ENCODE measurements at places on chromosomes 11 and 22. TPM values are rescaled to one million over a fixed set of nuclear protein-coding genes. Genes with fewer than 3 reads are reported as not detected.

Gene LRP4
- 3.3 TPM for total RNA-seq

Gene MMP1
- total RNA-seq: 3.1 TPM

Gene SEC14L6
- total RNA-seq: 3.8 TPM

Gene UPK2
- not detected for total RNA-seq

Gene KLHL35
- 1.2 TPM for total RNA-seq

Gene COA4
- 65.4 TPM for total RNA-seq

Gene CCDC188
- 4.0 TPM for total RNA-seq

Gene CTSF
- total RNA-seq: 39.6 TPM

Gene FGF3
- total RNA-seq: not detected

Gene KCNJ5
- total RNA-seq: 5.0 TPM

Gene OR56A1
- total RNA-seq: not detected

Gene SNX32
- 0.52 TPM for total RNA-seq

Data from lung (tissue), 17 donors.